ENCODE measurements at places on chromosomes 2 and 18.

DNA sequence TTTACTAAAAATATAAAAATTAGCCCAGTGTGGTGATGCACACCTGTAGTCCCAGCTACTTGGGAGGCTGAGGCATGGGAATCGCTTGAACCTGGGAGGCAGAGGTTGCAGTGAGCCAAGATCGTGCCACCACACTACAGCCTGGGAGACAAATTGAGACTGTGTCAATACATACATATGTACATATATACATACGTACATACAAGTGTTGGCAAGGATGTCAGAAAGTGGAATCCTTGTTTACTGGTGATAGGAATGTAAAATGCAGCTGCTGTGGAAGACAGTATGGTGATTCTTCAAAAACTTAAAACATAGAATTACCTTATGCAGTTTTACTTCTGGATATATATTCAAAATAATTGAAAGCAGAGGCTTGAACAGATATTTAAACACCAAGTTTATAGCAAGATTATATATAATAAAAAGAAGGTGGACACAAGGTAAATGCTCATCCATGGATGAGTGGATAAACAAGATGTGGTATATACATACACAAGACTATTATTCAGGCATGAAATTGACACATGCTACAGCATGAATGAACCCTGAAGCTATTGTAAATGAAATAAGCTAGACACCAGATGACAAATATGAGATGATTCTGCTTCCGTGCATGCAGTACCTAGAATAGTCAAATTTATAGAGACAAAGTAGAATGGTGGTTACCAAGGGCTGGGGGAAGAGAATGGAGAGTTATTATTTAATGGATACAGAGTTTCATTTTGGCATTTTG lies 43.2 kb downstream of the CCDC138 start:
- DNase-seq, result no peak

GRCh38 chr2:101442667-101443061 lies 32.2 kb downstream of the RFX8 start:
- DNase-seq, result no peak

- no peak for DNase-seq
Measured at GRCh38 chr2:80329491-80329890, 24.9 kb upstream of the LRRTM1 start.

- no peak for DNase-seq
Measured at GRCh38 chr2:28545590-28546200, 49.8 kb downstream of the PLB1 start.

DNA sequence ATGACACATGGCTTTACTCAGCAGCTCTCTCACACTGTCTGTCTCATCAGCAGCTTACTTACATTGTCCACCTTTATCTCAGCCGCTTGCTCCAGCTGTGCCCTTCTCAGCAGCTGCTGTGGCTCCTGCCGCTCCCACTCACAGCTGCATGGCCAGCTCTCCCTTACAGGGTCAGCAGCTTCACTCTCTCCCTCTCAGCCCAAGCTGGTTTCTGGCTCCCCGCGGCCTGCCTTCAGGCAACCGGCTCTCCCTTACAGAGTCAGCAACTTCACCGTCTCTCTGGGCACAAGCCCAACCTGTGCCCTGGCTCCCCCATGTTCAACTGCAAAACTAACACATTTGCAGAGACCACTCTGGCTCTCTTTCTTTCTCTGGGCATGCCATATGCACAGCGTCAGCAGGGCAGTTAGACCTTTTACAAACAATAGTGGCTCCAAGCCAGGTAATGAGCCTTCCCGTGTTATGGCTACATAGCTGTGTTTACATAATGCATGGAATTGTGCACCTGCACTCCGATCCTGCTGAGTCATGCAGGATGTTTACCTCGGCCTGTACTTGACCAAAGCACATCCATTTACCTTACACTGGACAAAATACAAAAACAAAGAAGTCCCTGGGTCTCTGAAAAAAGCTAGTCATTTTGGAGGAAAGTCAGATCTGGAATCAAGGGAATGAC lies 167.3 kb downstream of the DOK6 start:
- no peak for DNase-seq

- no peak for DNase-seq
Measured at GRCh38 chr18:22265838-22266237, 96.4 kb downstream of the GATA6 start.

All from HEK293T (cell line).